ENCODE measurements at places on chromosomes 6 and 20. TPM values are rescaled to one million over a fixed set of nuclear protein-coding genes. Genes with fewer than 3 reads are reported as not detected.

DNA sequence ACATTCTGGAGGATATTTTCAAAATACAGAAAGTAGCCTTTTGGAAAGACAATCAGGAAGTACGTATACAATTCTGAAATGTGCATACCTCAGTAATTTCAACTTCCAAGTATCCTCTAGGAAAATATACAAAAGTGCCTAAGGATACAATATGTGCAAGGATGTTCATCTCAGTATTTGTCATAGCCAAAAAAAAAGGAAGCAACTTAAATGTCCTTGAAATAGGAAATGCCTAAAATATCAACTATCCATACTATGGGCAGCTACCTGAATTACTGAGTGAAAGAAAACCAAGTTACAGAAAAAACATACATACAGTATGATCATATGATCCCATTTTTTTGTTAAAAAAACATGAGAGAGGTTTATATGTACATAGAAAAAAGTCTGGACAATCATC lies 1.5 kb downstream of the PPIL1 start:
- no peak for DNase-seq

Gene BCAS1
- polyA plus RNA-seq, result 3.6 TPM

- DNase-seq, result no peak
These were observed 905 bp upstream of the SLC12A5 start for GRCh38 chr20:46028110-46028509.

- no peak for DNase-seq
These were observed 82.2 kb upstream of the PAX1 start for GRCh38 chr20:21623074-21623780.

Gene CDH22
- 0.18 TPM for polyA plus RNA-seq

DNA sequence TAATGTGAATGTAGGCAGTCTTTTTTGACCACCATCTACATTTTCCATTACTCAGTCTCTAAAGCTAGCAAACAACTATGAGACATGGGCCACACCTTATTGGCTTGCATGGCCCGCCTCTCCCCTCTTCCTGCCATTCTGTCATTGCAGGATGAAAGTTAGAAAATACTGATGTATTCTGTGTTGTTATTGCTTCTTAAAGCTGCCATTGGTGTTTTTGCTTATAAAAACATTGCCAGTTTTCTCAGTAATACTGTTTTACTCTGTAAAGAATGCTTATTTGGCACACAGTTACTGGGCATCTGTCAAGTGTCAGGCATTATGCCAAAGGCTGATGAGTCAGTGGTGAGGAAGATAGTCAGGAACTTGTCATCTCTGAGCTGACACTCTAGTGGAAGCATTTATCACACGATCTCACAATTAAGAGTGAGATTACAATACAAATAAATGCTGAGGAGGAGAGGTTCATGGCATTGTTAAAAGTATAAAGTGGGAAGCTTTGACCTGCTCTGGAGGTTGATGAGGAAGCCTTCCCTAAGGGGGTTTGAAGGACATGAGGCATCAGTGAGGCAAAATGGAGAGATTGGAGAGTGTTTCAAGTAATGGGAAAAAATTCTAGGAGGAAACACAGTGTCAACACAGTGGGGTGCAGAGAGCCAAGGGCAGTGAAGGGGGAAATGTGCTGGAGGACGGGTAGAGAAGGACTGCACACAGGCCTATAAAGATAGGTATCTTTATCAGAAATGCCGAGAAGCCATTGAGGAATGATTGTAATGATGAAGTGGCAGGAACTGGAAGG lies 14.7 kb downstream of the KLHL32 start:
- DNase-seq, result no peak

DNA sequence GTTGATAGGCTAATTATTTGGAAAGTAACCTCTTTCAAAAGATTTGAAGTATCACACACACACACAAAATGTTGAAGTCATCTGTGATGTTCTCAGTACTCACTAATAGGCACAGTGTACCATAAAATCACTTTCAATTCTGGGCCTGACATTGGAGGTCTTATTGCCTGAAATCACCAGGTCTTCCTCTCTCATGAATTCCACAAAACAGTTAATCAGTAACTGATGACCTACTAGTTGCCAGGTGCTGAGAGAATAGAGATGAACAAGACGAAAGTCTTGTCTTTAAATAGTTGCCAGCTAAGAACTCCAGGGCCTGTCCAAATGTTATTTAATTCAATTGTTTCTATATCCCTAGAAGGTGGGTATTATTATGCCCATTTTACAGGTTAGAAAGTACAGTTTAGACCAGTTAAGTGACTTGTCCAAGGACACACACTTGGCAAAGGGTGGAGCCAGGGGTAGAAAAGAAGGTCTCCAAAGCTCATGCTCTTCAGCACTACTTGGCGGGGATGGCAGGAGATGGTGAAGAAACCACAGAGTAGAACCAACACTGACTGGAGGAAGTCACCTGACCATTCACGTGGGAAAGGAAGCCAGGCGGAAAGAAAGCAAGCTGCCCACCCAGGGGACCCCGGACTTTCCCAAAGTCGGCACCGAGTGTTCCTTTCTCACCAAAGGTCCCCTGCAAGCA lies 116.4 kb downstream of the KIF6 start:
- DNase-seq, result no peak

Gene ID4
- polyA plus RNA-seq, result 3.4 TPM

Gene UNC5CL
- 3.1 TPM for polyA plus RNA-seq

GRCh38 chr6:139927236-139927635 lies 552.8 kb upstream of the CITED2 start:
- DNase-seq, result no peak

GRCh38 chr6:16043171-16044135 lies 85.4 kb upstream of the MYLIP start:
- DNase-seq, result no peak

GRCh38 chr6:25537349-25538018 lies 114.5 kb upstream of the SCGN start:
- DNase-seq, result no peak

DNA sequence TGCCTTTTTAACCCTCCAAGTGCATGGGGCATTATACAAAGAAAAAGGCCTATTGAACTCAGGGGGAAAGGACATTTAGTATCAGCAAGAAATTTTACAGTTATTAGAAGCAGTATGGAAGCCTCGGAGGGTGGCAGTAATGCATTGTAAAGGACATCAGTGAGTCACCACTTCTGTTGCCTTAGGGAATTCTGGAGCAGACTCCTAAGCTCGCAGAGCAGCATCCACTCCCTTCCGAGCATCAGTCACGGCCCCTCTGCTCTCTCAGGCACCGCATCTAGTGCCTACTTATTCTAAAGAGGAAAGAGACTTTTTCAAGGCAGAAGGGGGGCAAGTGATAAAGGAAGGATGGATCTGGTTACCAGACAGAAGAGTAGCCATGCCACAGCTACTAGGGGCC lies 296.5 kb downstream of the RNGTT start:
- DNase-seq, result no peak

DNA sequence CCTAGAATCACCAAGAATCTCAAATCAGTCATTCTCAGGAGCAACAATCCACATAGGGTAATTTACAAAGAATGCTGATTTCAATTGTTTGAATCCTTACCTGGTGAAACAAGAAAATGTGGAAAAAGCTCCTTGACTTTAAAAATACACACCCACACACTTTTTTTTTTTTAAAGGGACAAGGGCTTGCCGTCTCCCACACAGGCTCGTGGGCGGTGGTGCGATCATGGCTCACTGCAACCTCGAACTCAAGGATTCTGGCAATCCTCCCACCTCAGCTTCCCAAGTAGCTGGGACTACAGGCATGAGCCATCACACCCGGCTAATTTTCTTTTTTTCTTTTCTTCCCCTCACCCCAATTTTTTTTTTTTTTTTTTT lies 30.7 kb downstream of the PARD6B start:
- DNase-seq, result no peak

- no peak for DNase-seq
These were observed 125.3 kb upstream of the DST start for GRCh38 chr6:56767892-56768531.

Gene HMGCLL1
- polyA plus RNA-seq, result 5.6 TPM

- no peak for DNase-seq
These were observed 516 bp downstream of the LRRC1 start for GRCh38 chr6:53795340-53795701.

DNA sequence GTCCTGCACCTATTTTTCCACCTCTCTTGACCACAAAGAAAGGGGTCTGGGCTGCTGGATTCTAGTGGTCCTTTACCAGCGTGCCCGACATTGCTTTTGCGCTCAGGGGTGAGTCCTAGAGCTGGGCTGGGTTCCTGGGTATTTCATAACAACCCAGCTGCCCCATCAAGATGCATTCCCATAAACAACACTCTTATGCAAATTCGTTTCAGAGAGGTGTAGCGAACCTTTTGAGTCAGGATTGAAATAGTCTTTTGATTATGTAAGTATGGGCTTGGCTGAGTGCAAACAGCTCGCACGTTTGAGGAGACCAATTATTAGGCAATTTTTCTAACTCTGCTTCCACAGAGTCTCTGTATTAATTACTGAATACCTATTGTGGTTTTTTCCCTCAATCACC lies 13.7 kb downstream of the ACOT13 start:
- no peak for DNase-seq

GRCh38 chr20:37494301-37494700 lies 26.7 kb upstream of the NNAT start:
- DNase-seq, result no peak

Gene HLA-DRB5
- polyA plus RNA-seq, result 3.0 TPM

- DNase-seq, result no peak
These were observed 13.9 kb downstream of the PMEPA1 start for GRCh38 chr20:57695940-57696339.

Gene RIMS1
- polyA plus RNA-seq, result 0.75 TPM

Gene CD24
- polyA plus RNA-seq, result 10.1 TPM

GRCh38 chr6:24187965-24188577 lies 62.1 kb downstream of the NRSN1 start:
- DNase-seq, result no peak

DNA sequence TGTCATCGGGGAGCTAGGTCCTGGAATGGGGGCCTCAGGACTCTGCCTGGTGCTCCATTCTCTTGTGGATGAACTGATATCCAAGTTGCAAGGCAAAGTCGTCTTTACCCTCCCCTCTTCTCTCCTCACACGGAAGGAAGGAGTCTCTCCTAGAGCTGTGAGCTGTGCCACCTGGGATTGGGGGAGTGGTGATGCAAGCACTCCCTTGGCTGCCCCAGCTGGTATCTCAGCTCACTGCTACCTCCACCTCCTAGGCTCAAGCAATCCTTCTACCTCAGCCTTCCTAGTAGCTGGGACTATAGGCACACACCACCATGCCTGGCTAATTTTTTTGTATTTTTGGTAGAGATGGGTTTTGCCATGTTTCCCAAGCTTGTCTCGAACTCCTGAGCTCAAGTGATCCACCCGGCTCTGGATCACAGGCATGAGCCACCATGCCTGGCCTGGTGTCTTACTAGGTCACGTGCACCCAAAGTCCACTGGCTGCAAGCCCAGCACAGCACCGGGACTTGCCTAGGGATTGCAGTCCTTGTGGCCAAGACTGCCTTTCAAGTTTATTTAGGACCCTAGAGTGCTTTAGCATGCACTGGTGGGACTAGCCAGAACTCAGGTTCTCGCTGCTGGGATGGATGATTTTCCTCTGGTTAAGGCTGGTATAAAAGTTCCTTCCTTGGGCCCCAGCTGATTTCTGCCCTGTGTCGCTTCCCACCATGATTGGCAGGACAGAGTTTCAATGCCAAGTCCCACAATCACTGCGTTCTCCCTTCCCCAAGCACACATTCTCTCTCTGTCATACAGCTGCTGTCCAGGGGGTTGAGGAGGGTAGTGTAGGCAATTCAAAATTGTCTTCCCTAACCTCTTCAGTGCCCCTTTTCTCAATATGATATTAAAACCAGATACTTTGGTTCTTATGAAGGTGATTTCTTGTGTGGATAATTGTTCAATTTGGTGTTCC lies 33.5 kb downstream of the SMAP1 start:
- DNase-seq, result no peak

Gene JPH2
- 105 TPM for polyA plus RNA-seq

DNA sequence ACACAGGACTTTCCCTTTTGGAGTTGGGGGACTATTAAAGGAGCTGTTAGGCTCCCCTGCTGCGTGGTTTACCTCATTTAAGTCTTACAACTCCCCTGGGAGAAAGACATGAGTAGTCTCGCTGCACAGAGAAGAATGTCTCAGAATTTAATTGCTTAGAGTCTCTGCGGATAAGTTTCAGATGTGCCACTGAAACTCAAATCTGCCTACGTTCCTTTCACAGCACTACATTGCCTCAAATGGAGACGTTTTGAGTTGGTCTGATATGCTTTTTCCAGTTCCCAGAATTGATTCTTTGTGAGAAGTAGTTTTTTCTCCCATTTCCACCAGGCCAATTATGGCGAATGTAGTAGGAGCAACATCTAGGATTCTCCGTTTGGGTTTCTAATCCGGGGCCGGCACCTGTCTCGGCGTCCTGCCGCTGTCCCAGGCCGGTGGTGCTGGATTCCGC lies 532 bp upstream of the SLC35F1 start:
- DNase-seq, result no peak

Gene IPCEF1
- 1.2 TPM for polyA plus RNA-seq

- no peak for DNase-seq
These were observed 99.2 kb downstream of the ATP9A start for GRCh38 chr20:51668947-51669346.

Gene SLC16A10
- 4.4 TPM for polyA plus RNA-seq

DNA sequence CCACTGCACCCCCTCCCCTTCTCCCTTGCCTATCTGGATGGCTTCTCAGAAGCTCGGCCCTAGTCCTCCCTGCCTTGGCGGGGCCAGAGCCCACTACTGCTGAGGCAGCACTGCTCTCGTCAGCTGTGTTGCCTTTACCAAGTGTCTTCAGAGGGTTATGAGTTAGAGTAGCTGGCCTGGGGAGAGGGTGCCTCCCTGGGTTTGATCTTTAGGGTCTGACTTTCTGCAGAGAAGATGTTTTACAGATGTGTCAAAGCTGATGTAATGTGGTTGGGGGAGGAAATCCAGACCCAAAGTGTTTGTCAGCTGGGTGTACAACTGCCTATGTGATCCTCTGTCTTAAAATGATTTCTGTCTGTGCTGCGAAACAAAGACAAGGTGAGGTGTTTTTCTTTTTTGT lies 30.4 kb upstream of the PI16 start:
- no peak for DNase-seq

GRCh38 chr6:120384671-120385070 lies 949.6 kb downstream of the TBC1D32 start:
- no peak for DNase-seq

- DNase-seq, result no peak
These were observed 11.9 kb downstream of the SULF2 start for GRCh38 chr20:47773371-47773786.

- no peak for DNase-seq
These were observed 5.5 kb downstream of the BFSP1 start for GRCh38 chr20:17525650-17526049.

- DNase-seq, result no peak
These were observed 60.6 kb downstream of the ADTRP start for GRCh38 chr6:11718031-11718430.

- peak; percentile 78 for DNase-seq
These were observed 15.9 kb upstream of the PTGIS start for GRCh38 chr20:49583669-49584417.

DNA sequence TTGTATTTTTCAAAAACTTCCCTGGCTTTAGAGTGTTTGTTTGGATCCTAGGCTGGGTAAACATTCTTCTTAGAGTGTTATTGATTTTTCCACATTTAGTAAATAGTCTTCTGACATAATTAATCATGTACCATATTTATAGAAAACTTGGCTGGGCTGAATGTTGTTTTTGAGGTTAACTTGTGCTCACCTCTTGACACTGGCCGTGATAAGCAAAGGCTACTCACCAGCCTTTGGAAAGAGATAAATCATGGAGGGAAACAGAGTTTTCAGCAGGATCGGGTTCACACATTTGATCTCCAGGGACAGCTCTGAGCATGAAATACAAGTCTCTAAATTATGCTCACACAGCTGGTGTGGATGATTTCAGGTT lies 6.2 kb upstream of the CD93 start:
- DNase-seq, result no peak

- DNase-seq, result no peak
These were observed 112.7 kb downstream of the ISM1 start for GRCh38 chr20:13333793-13334192.

All from forelimb muscle (tissue), 1 donor.